ENCODE measurements at places on chromosomes 3 and 15.
A peak's percentile ranks its signal among the peaks of the same experiment; 100 is the strongest.

GRCh38 chr3:136750209-136750896, 1.8 kb downstream of the STAG1 start:
- no peak for DNase-seq

GRCh38 chr3:164320962-164321361, 757.3 kb downstream of the SI start:
- DNase-seq: no peak

DNA sequence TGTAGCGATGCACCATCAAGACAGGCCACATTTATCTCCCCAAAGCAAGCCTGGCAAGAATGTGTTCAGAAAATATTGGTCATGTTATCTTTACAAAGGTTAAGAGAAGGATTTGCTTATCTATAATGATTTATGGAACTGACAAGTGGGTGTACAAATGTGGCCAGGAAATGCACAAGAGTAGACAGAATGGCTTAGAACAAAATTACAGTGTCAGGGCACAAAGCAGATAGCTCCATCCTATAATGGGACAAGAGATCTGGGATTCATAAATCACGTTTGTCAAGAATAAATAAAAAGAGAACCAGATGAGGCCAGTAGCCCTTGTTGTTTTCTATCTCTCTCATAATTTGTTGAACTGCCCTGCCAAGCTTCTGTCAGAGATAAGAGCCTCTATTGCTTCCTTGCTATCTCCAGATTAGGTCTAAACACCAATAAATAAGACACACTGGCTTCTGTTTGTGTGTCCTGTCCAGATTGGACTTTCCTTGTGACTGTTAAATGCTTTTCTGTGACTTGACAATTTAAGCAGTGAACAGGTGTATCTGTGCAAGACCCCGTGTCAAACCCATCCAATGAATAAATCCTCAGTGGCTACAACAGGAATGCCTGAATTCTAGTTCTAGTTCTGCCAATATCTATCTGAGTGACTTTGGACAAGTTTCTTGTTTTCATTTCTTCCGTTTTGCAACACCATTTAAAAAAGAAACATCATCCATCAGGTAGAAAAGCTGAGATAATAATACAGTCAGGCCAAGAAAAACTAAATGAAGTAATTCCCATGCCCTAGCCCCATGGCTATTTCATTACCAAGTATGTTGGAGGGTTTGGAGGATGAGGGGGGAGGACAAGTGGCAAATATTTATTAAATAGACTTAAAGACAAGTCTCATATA, 157.2 kb downstream of the DCLK3 start:
- no peak for DNase-seq

GRCh38 chr3:25480811-25481210, 52.7 kb downstream of the RARB start:
- no peak for DNase-seq

GRCh38 chr3:52171514-52172261, 17.5 kb upstream of the POC1A start:
- DNase-seq: no peak

DNA sequence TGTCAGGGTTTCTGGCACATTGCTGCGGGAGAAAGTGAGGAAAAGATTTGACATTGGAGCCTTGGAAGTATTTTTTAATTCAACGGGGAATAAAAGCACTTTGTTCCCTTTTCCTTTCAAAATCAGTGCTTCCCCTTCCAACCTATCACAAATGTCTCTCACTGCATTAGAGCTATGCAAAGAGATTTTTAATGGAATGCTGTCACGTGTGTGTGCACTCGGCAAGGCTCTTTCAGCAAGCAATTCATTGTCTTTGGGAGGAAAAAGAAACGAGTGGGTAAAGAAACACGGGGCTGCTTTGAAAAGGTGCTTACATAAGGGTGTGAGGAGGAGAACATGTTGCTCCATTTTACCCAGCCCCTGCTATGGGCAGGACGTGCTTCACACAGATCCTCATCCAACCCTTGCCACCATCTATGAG, 490.4 kb upstream of the PROK2 start:
- DNase-seq: no peak

DNA sequence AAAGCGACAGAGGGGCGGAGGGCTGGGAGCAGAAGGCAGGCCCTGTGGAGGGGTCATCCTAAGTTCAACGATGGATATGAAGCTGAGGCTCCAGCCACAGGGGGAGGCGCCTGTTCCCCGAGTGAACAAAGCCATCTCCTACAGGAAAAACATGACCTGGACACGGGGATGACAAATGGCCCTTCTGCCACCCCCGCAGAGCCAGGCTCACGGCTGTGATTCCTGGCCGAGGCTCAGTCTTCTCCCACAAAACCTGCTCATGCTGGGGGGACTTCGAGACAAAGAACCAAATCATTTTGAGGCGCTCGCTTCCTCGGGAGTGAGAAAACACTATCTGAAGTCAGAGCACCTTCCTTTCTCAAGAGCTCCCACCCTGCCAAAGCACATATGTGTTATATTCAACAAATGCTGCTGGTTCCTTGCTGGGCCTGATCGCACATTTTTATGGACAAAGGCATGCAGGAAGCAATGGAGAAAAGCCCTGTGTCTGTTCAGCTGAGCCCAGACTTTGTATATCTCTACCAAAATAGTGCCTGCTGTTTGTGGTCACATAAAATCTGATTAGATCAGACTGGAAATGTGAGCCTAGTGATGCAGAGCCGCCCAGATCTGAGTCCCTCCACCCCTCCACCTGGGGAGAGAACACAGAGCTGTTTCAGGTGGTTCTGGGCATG, 5.6 kb downstream of the RBP1 start:
- DNase-seq: peak; percentile 31

GRCh38 chr3:52503788-52504424, 8.8 kb downstream of the STAB1 start:
- DNase-seq: no peak

- DNase-seq: no peak
These were observed 93.4 kb downstream of the THRB start for GRCh38 chr3:24401090-24401810.

- DNase-seq: no peak
These were observed 23.0 kb downstream of the ARL8B start for GRCh38 chr3:5145120-5145519.

DNA sequence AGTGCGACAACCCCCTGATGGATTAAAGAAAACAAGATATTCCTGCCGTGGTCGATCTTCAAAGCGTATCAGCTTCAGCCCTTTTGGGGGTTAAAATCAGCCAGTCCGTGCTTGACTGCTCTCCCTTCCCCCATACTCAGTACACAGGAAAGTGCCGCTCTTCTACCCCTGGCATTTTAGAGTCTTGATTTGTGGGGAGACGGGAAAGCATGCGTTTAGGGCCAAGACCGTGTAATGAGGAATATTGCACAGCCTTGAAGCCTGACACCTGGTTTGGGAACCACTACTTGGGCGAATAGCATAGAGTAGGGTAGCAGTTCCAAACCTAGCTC, 540 bp upstream of the EDC3 start:
- no peak for DNase-seq

DNA sequence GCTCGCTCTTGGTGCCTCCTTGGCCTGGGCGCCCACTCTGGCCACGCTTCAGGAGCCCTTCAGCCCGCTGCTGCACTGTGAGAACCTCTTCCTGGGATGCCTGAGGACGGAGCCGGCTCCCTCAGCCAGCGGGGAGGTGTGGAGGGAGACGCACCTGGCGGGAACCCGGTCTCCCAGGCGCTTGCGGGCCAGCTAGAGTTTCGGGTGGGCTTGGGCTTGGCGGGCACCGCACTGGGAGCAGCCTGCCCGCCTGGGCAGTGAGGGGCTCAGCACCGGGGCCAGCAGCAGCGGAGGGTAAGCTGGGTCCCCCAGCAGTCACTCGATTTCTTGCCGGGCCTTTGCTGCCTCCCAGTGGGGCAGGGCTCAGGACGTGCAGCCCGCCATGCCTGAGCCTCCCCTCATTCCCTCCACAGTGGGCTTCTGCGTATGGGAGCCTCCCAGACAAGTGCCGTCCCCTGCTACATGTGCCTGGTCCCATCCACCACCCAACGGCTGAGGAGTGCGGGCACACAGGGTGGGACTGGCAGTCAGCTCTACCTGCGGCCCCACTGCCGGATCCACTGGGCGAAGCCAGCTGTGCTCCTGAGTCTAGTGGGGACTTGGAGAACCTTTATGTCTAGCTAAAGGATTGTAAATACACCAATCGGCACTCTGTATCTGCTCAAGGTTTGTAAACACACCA, 708.7 kb downstream of the VGLL3 start:
- DNase-seq: no peak

DNA sequence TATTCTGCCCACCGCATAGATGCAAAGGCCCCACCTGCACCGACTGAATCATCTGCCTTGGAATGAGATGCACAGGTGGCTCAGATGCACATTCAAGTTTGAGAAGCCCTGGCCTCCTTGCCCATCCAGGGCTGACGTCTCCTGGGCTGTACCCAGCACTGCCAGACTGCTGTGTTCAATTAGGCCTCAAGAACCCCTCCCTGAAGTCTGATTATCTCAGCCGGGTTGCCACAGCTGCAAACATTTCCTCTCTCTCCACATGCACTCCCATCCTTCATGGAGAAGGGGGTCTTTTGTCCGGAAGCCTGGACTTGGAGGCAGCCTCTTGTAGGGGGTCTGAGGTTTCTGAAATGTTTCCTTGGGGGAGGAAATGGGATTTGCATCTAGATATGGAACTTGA, 459.4 kb upstream of the PROK2 start:
- no peak for DNase-seq

- DNase-seq: no peak
These were observed 619 bp downstream of the ATXN7 start for GRCh38 chr3:63864008-63864964.

- DNase-seq: no peak
These were observed 78.5 kb downstream of the FGF7 start for GRCh38 chr15:49501586-49501985.

Measured in brain pericyte (primary cell).